Activated T-cell treated with anti-CD3 and anti-CD28 coated beads, Interleukin-2, amount 50 U/mL, for 1 hour (primary cell): ENCODE measurements at places on chromosomes 7 and 10.

GRCh38 chr7:68152205-68152604 is 1155.6 kb downstream of the TYW1 start:
- DNase-seq, result no peak

- DNase-seq, result no peak
These were observed 211.3 kb downstream of the SKIDA1 start for GRCh38 chr10:21314111-21314626.

DNA sequence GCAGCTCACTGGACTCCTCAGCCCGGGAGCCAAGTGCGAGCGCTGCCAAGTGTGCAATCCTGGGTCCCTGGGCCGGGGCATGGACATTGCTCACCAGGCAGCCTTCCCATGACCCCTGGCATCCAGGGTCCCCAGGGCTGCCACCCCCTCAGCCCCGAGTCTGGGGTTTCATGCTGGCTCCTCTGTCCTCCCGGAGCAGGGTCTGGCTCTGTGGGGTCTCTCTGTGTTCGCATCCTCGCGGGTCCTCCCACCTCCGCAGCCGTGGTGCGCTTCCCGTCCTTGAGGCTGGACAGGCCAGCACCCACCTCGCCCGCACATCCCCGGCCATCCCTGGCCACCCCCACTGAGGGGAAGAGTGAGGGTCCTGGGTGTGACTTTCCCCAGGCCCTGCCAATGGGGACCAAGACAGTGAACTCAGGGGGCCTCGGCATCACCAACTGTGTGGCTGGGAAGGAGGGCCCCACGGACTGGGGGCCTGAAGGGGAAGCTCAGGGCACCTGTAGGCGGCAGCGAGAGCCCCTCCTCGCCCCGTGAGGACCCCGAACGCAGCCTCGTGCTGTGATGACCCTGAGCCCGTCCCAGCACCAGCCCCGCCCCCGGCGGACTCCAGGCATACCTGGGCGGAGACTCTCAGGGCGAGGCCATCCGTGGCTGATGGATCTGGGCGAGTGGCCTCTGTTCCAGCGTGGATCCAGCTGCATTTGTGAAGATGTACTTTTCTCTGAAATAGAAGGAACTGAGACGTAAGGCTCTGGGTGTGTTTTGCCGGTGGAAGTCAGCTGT is 50.3 kb upstream of the CFAP46 start:
- no peak for DNase-seq

GRCh38 chr10:64080071-64080470 is 558.9 kb downstream of the REEP3 start:
- DNase-seq, result no peak

- no peak for DNase-seq
These were observed 133.0 kb upstream of the ZNF32 start for GRCh38 chr10:43781480-43782361.

DNA sequence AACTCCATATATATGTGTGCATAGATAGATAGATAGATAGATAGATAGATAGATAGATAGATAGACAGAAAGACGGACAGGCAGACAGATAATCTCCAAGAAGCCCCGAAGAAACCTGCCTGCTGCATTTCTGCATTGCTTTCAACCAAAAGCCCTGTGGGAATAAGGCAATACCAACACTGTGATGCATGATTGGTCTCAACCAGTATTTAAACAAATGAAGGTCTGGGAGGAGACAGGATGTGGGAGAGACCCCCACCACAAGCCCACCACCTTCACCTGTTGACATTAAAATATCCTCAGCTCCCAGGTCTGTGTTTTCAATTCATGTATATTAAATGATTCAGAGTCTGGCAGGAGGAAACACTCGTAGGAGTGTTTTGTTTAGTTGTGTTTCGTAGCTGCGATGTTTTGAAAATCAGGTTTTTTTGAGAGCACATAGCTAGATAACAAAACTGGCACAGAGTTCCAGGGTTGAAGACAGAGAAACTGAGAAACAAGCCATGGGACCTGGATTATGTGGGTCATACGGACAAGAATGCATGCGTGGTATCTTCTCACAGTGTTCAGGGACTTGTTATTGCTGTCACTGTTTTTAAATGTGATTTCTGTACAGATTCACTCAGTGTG is 200.7 kb upstream of the AHR start:
- no peak for DNase-seq

GRCh38 chr7:132307465-132307864 is 268.8 kb downstream of the PLXNA4 start:
- DNase-seq, result no peak
